ENCODE measurements at places on chromosomes 7 and 10. TPM values are rescaled to one million over a fixed set of nuclear protein-coding genes. Genes with fewer than 3 reads are reported as not detected.

DNA sequence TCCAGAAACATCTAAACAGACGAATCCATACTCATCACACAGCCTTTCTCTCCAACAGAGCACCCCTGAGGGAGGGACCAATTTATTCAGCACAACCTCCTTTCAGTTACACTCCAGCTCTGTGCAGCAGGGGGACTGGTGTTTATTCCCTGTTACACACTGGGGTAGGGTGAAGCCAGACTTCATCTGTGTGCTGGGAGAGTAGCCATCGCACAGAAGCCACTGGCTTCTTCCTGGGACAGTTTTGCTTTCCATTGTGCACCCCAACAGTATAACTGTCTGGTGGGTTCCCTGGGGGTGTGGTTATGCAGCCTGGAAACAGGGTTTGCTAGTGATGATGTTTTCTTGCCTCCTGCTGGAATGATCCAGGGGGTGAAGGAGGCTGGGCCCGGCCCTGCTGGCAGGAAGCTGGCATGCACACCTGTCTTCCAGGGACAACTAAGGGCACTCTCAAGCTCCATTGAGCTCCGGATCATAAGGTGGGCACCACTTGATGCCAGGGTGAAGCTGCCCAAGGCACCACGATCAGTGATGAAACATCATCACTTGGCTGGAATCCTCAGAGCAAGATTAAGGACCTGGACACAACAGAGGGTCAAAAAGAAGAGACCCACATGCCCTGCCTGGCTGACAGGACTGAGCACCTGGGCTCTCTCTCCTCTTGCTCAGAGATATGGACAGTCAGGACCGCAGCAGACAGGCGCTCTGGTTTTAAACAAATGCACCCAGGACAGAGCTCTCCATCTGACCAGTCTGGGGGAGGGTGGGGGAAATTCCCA lies 293.2 kb downstream of the GRID1 start:
- no peak for DNase-seq

DNA sequence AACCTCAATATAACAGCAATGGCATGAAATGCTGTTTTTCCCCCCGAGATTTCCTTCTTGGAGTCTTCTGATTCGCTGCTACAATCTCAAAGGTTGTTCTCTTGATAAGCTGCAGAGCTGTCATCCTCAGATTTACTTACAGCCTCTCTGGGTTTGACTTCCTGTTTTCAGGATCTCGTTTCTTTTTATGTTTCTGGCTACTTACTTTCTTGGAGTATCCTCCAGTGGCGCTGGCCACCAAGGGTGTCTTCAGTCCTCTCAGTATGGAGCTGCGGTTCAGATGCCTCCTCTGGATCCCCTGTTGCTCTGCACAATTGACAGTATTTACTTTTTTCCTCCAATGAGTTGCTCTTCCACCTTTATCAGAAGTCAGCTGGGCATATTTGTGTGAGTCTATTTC lies 152.0 kb upstream of the TMEM72 start:
- no peak for DNase-seq

DNA sequence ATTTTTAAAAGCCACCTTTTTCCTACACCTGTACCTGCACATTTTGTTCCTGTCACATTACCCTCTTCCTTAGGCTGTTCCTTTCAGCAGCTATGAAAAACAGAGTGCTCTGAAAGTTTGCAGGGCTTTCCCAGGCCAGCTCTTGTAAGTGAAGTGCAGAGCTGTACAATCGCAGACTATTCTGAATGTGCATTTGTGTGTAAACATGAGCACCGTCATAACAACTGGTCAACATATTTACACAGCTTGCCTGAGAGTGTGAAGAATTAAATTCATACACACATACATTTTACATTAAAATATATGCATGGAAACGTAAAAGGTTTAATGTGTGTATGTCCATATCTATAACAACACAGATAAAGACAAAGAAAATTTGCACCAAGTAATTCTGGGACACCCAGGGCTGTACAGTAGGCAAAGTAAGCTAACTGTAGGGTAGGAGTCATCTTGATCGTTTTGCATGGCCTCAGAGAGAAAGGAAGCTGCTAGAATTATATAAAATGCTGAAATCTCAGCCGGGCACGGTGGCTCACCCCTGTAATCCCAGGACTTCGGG lies 23.6 kb upstream of the LYZL1 start:
- no peak for DNase-seq

GRCh38 chr7:102814025-102814471 lies 65.2 kb downstream of the FAM185A start:
- no peak for DNase-seq

- no peak for DNase-seq
Measured at GRCh38 chr10:119325131-119325530, 117.8 kb downstream of the GRK5 start.

GRCh38 chr10:112369495-112370423 lies 4.2 kb upstream of the ACSL5 start:
- peak; percentile 65 for DNase-seq

DNA sequence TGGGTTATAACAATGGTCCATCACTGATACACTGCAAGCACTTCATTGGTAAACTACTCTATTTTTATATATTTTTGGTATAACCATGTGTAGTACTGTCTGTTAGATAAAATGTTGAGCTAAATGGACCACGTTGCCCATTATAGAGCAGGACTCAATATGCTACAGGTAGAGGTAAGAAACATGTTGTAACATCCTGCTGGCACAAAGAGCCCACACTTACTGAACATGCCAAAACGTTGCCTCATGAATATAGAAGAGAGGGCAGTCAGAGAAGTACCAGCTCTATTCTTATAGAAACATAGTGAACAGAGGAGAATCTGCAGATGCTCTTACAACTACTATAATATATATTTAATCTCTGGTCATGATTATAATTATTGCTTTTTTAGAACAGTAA lies 18.4 kb upstream of the MET start:
- no peak for DNase-seq

The WEE2 gene
- total RNA-seq = not detected

The NPFFR1 gene
- total RNA-seq = not detected

The SGMS1 gene
- total RNA-seq = 13.5 TPM

The FKBP6 gene
- not detected for total RNA-seq
